ENCODE measurements at places on chromosomes 7 and 10.

- DNase-seq: peak; percentile 80
Observed at GRCh38 chr10:50990568-50991455, 83.5 kb upstream of the PRKG1 start.

DNA sequence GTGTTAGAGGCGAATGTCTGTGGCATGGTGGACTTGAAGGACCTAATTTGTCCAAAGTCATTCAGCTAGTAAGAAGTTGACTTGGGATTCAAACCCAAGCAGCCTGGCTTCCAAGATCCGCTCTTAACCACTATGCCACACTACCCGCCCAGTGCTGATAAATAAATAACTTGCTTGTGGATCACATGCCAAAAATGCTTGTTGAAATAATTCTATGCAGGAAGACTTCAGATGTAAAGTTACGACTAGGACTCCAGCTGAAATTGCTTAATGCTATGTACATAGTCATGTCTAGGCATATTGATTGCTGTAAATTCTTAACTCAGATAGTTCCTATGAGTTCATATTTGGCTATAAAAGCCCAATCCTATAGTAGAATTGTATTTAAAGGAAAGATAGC, 76.0 kb downstream of the PLXDC2 start:
- DNase-seq: no peak

GRCh38 chr7:115558161-115558560, 472.4 kb downstream of the TFEC start:
- DNase-seq: no peak

- no peak for DNase-seq
Observed at GRCh38 chr10:37975401-37975991, 951 bp downstream of the ZNF25 start.

- no peak for DNase-seq
Observed at GRCh38 chr7:121369462-121369861, 26.6 kb downstream of the FAM3C start.

DNA sequence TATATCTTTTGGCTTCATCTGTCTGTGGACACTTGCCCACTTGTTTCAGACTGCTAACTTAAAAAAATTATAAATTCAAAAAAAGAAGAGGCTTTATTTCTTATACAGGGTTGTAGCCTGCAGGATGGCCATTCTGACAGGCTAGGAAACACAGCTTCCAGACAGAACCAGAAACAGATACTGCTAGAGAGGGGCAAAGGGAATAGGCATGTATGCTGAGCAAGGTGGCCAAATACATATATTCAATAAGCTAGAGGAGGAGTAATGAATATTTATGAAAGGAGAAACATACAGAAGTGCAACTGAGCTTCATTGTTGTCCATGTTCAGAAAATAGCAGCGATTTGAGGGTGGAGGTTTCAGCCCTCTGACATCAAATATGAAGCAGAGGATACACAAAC, 22.0 kb upstream of the MAGI2 start:
- DNase-seq: no peak

Data from glutamatergic neuron (in vitro differentiated cells).